Cortex of kidney (tissue), 1 donor: ENCODE measurements at places on chromosomes 2 and 18.

GRCh38 chr2:228503731-228504130, 322.2 kb upstream of the SPHKAP start:
- no peak for DNase-seq

- no peak for DNase-seq
Measured at GRCh38 chr2:20653695-20654534, 3.0 kb upstream of the HS1BP3 start.

- DNase-seq = no peak
Measured at GRCh38 chr2:23861952-23862351, 65.0 kb downstream of the ATAD2B start.

DNA sequence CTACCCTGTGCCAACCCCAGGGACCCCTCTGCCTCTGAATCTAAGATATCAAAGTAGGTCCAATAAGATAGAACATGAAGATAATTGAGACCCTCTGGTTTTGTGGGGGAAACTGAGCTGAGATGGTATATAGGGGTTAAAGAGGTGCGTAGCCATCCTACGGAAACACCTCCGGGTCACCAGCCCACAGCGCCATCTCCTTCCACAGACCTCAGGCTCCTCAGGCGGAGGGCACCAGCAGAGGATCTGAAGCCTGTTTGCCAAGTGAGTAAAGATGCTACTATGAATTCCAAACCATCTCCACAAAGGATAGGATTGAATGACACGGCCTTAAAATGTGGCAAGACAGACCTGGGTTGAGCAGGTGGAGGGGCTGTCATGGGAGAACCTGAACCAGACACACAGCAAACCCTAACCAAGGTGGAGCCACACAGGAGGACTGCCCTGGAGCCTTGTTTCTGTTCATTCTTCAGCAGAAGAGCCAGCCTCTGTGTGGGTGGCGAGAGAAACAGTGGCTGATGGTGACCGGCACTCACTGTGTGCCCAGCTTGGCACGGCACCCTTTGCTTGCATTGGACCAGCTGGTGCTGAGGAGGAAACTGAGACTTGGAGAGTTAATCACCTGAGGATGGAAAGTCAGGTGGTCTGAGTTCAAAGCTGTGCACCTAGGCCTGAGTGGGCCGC, 10.2 kb downstream of the GBX2 start:
- no peak for DNase-seq

GRCh38 chr2:217216982-217217381, 357.1 kb upstream of the TNP1 start:
- no peak for DNase-seq

- DNase-seq = no peak
Measured at GRCh38 chr18:22132763-22133162, 36.6 kb upstream of the GATA6 start.

GRCh38 chr2:69177063-69177771, 164.2 kb downstream of the ANTXR1 start:
- no peak for DNase-seq

DNA sequence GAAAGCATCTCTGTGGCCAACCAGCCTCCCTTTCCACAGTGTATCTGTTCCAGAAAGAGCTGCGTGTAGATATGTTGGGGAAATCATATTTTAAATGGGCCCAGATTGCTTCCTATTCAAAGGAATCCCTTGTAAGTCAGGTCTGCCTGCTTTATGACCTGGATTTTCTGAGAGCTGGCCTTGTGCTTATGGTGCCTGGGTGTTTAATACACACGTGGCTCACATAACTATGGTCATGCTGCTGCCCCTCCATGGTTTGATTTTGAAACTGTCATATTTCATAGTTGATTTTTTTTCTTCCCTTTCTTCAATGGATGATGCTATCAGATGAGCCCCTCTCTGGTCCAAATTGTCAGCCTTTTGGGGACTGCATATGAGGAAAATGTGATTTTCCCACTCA, 111.5 kb upstream of the CNGA3 start:
- DNase-seq = no peak

- DNase-seq = no peak
Measured at GRCh38 chr2:151840216-151841046, 12.2 kb upstream of the ARL5A start.

DNA sequence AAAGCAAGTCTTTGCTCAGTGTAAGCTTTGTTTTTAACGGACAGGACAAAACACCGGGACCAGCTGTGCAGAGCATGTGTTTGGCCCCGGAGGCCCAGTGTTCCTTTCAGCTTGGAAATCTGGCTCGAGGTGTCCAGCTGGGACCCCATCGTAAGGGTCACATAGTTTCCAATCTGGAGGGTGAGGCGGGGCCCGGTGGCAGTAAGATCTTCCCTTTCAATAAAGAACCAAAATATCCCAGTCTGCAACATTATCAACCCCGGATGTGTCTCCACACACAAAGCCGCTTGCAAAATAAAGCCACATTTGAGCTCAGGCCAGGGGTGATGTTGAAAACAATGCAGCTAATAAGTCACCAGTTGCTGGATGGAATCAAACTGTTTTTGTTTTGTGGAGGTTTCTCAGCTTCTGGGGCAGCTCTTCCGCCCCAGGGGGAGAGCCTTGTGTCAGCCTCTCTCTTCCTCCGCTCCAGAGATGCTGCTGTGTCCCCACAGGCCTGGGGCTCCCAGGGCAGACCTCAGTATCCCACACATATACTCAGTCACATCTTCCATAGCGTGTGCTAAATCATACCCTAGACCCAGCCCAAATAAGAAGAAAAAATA, 138.6 kb upstream of the GLI2 start:
- DNase-seq = no peak

DNA sequence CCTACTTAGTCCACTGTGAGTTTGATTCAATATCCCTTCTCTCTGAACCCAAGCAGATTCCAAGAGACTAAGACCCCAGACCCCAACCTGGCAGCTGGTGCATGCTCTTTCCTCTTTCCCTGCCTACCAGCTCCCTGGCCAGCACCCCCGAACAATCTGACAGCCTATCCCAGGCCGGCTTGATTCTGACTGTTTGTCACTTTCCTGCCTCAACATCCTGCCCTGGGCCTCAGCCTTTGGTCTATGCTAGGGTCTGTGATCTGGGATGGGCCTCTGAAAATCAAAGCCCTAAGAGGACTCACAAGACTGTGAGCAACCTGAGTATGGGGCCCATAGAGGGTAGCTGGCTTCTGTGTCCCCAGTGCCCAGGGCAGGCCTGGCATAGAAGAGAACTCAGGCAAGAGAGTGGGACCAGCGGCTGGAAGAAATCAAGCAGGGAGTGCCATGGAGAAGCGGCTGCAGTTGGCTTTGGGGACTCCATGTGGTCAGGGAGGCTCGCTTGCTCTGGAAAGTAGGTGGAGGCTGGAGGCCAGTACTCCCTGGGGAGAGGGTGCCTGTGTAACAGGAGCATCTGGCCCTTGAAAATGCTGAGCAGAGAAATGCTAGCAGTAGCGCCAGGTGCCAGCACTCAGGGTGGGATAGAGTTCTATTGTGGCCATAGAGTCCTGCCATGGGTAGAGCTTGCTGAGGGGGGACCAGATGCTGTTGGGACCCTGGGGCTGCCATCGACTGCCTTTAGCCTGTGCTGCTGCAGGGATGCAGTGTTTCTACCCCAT, 343.9 kb downstream of the DYSF start:
- no peak for DNase-seq

- DNase-seq = no peak
Measured at GRCh38 chr2:102030502-102030854, 38.7 kb downstream of the IL1R2 start.

DNA sequence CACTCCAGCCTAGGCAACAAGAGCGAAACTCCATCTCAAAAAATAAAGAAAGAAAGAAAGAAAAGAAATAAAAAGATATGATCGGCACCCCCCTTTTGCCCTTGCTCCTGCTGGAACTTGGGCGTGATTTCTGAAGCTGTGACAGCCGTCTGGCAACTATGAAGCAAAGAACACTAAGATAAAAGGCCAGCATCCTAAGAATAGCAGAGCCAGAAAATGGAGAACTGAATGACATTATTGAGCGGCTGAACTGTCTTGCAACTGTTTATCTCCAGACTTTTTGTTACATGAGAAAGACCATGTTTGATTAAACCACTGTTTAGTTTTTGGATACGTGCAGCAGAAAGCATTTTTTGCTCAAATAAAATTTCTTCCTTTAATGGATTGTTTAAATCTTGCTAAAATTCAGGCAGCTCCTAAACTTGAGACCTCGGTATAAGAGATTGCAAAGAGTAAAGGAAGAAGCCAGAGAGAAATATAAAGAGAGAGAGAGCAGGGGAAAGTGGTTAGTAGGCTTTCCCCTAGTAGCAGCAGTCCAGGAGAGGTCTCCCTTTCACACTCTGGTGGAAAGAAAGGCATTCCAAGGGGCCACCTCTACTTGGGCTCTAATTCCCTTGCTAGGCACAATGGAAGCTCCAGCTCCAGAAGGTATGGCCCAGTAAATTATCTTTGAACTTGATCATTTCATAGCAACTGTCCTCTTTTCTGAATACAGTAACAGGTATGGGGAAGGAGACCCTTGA, 8.2 kb upstream of the MBD2 start:
- DNase-seq = no peak

- DNase-seq = no peak
Measured at GRCh38 chr2:118249531-118249930, 161.3 kb downstream of the INSIG2 start.

- no peak for DNase-seq
Measured at GRCh38 chr2:18721038-18721922, 131.9 kb upstream of the NT5C1B start.

DNA sequence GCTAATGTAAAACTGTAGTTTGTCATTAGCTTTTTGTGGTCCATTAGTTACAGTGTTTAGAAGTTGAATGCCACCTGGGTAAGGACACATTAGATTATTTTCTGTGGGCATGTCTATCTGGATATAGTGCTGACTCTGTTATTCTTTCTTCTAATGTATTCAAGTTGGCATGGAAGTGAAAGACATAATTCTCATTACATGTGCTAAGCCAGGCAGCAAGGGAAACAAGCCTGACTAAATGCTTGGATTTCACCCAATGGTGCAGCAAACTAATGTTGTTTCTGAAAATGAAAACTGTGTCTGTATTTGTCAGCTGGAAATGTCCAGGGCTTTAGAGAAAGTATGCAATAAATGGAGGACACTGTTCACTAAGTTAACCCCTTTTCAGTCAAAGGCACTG, 100.7 kb downstream of the NUP35 start:
- no peak for DNase-seq

DNA sequence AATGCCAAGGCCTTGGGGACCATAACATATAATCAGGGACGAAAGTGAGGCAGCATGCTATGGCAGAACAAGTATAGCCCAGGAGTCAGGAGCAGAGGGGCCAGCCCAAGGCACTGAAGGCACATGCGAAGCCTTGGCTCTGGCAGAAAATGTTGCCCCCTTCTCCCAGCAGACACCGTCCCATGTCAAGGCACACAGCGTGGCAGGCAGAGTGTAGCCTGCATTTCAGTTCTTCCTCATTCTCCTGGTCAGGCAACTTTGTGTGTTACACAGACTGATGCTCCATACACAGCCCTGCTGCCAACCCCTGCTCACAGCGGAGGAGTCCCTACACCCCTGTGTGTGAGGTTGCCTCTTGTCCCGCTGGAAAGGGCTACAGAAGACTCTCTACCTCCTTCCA, 480.8 kb downstream of the BCL11A start:
- no peak for DNase-seq

GRCh38 chr2:147603876-147604275, 241.0 kb upstream of the ACVR2A start:
- DNase-seq = no peak
